ENCODE measurements at places on chromosomes 3 and 15.
A peak's percentile ranks its signal among the peaks of the same experiment; 100 is the strongest.

GRCh38 chr15:78949461-78949860 lies 4.6 kb upstream of the CTSH start:
- no peak for DNase-seq
- H3K27me3 ChIP-seq = no peaks in the 10 kb centered on the region
- H3K36me3 ChIP-seq = no peaks in the 10 kb centered on the region
- no peak overlapping the region for H3K27ac ChIP-seq
- H3K4me3 ChIP-seq = no peak overlapping the region
- no peaks in the 10 kb centered on the region for H3K4me1 ChIP-seq

GRCh38 chr3:170606675-170607074 lies 20.8 kb upstream of the SLC7A14 start:
- no peaks in the 10 kb centered on the region for H3K4me1 ChIP-seq
- no peak overlapping the region for H3K27ac ChIP-seq
- no peaks in the 10 kb centered on the region for H3K27me3 ChIP-seq
- H3K36me3 ChIP-seq = no peaks in the 10 kb centered on the region

DNA sequence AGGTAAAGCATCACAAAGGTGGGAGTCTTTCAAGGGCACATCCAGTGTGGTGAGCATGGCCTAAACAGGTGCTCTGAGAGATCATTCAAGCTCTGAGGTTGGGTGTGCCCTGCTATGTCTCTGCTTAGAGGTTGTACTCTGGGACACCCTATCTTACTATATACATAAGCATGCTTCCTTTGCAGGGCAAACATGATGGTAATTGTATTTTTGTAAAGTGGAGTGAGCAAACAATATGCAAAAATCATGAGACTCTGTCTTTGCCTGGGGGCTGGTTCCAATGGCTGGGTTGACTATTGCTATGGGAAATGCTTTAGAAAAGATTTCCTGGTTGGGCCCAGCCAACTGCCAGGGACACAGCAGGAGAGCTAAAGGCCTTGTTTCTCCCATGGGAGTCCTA lies 315.1 kb upstream of the TLE3 start:
- no peak for DNase-seq
- H3K36me3 ChIP-seq = no peaks in the 10 kb centered on the region
- H3K27ac ChIP-seq = no peak overlapping the region
- no peaks in the 10 kb centered on the region for H3K4me1 ChIP-seq
- H3K4me3 ChIP-seq = no peak overlapping the region
- no peaks in the 10 kb centered on the region for H3K27me3 ChIP-seq

DNA sequence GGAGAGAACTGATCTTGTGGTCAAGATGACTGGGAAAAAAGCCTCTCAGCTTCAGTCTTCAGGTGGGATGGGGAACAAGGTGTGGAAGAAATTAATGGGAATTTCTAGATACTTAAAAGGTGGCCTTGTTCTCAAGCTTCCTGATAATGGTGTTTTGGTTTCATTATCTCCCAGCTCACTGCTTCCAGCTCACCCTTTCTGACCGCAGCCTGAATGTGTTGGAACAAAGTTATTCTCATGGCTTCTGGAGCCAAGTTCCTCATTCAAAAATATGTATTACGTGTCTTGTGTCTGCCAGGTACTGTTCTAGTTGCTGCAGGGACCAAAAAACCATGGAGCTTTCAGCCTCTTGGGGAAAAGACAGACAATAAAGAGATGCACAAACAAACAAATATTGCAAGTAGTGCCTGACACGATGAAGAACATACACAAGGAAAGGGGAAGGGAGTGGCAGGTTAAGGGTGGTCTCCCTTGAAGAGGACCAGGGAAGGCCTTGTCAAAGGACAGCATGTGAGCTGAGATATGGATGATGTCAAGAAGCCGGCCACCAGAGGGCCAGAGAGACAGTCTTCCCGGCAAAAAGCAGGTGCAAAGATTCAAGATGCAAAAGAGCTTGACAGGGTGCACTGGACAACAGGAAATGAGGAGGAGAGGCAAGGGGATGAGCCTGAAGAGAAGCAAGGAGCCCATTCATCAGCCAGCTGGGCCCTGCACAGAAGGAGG lies 35.5 kb downstream of the ARRDC4 start:
- no peaks in the 10 kb centered on the region for H3K27me3 ChIP-seq
- peaks cover 27% of the 10 kb centered on the region for H3K4me1 ChIP-seq
- DNase-seq = no peak
- no peak overlapping the region for H3K4me3 ChIP-seq

GRCh38 chr3:171101982-171102641 lies 75.6 kb upstream of the SLC2A2 start:
- no peak overlapping the region for H3K27ac ChIP-seq
- no peaks in the 10 kb centered on the region for H3K4me1 ChIP-seq
- H3K27me3 ChIP-seq = no peaks in the 10 kb centered on the region

GRCh38 chr3:112492124-112492523 lies 7.1 kb downstream of the BTLA start:
- H3K36me3 ChIP-seq = no peaks in the 10 kb centered on the region
- H3K4me1 ChIP-seq = no peaks in the 10 kb centered on the region
- no peak for DNase-seq
- no peak overlapping the region for H3K4me3 ChIP-seq

- H3K27ac ChIP-seq = no peak overlapping the region
- H3K27me3 ChIP-seq = no peaks in the 10 kb centered on the region
- H3K36me3 ChIP-seq = no peaks in the 10 kb centered on the region
- no peak overlapping the region for H3K4me3 ChIP-seq
- no peak for DNase-seq
These were observed 18.1 kb upstream of the IL1RAP start for GRCh38 chr3:190495796-190496195.

- no peaks in the 10 kb centered on the region for H3K27me3 ChIP-seq
- DNase-seq = no peak
- H3K4me3 ChIP-seq = no peak overlapping the region
- no peaks in the 10 kb centered on the region for H3K4me1 ChIP-seq
These were observed 378.2 kb upstream of the AZI2 start for GRCh38 chr3:28726840-28727239.

DNA sequence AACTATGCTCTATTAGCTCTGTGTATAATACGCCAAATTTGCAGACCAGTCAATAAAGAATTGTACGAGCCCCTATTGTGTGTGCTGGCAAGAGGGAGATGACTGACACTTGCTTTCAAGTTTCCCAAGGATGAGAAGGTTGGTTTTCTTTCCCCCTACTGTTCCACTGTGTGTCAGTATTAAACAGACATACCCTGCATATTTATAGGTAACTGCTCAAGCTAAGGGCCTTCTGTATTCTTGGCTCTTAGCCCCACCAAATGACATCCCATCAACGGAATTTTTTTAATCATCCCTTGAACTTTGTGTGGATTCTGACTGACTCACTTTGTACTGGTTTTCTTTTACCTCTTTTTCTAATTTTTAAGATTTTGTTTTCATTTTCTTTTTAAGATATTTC lies 60.6 kb upstream of the GYG1 start:
- no peaks in the 10 kb centered on the region for H3K4me1 ChIP-seq
- H3K27ac ChIP-seq = no peak overlapping the region
- H3K36me3 ChIP-seq = no peaks in the 10 kb centered on the region
- H3K27me3 ChIP-seq = no peaks in the 10 kb centered on the region
- no peak overlapping the region for H3K4me3 ChIP-seq

DNA sequence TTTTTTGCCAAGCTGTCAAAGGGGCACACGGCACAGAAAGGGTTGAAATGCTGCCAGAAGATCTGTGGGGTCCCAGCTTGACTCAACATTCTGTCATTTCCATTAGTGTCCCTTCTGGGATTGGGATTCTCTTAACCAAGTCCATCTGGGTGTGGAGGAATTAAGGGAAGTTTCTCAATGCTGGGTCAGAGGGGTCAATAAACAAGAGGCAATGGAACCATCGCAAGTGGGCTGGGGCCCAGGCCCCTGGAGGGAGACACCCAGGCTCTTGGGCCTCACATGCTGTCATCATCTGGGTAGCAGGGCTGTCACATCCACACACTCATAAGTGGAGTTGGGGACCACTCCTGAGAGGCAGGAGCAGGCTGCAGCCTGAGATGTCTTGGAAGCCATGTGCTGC lies 8.1 kb upstream of the APOD start:
- H3K27ac ChIP-seq = peak overlapping the region; percentile 22
- H3K4me1 ChIP-seq = peaks cover 46% of the 10 kb centered on the region
- DNase-seq = no peak
- no peaks in the 10 kb centered on the region for H3K27me3 ChIP-seq

All from tibial nerve (tissue), 4 donors.